ENCODE measurements at places on chromosomes 13 and 19.

GRCh38 chr19:39174558-39175544 is 21.9 kb upstream of the NCCRP1 start:
- DNase-seq = no peak

DNA sequence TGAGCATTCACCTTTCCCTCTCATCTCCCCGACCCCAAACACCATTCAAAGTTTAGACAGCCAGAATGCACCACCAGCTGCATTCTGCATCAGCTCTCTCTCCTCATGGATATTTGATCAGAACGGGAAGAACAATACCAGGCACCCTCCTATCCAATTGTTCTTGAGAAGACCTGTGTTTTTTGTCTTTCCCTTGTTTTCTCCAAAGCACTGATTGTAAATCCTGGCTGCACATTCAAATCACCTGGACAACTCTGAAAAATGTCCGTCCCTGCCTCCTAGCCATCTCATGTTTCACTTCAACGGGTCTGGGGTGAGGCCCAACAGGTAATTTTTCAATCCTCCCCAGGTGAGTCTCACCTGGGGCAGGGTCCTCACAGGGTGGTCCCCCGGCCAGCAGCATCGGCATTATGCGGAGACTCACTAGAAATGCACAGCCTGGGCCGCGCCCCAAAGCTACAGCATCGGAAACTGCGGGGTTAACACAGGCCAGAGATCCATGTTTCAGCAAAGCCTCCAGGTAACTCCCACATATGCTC is 5.5 kb downstream of the IRS2 start:
- no peak for DNase-seq

DNA sequence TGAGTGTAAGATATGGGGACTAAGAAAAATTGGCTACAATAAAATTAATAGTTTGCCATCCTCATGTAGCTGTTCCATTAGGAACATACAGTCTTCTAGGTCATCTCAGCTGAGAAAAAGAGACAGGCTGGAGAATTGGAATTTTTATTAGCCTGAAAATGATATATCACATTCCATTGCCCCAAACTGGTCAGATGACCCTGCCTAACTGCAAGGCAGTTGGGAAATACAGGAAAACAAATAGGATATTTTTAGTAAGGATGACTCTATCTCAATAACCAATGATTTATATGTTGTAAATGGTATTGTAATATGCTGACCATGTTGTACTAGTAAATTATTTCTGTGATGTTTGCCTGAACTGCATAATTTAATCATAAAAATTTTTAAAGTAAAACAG is 673.8 kb downstream of the PCDH9 start:
- DNase-seq = no peak

- no peak for DNase-seq
These were observed 8.1 kb downstream of the PAK4 start for GRCh38 chr19:39133431-39134270.
